ENCODE measurements at places on chromosomes 5 and 9.

DNA sequence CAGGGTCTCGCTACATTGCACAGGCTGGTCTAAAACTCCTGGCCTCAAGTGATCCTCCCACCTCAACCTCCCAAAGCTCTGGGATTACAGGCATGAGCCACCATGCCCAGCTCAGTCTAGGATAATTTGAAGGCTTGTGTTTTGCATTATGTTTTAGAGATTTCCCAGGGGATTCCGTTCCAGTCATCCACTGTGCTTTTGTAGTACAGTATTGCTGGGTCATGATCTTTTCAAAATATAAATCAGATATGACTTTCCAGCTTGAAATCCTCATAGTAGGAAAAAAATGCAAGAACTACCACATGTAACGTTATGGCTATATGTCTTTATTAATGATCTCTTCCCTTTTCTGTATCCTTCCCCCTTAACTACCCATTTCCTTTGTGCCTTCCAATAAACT lies 338.1 kb downstream of the PRELID2 start:
- no peak for DNase-seq

DNA sequence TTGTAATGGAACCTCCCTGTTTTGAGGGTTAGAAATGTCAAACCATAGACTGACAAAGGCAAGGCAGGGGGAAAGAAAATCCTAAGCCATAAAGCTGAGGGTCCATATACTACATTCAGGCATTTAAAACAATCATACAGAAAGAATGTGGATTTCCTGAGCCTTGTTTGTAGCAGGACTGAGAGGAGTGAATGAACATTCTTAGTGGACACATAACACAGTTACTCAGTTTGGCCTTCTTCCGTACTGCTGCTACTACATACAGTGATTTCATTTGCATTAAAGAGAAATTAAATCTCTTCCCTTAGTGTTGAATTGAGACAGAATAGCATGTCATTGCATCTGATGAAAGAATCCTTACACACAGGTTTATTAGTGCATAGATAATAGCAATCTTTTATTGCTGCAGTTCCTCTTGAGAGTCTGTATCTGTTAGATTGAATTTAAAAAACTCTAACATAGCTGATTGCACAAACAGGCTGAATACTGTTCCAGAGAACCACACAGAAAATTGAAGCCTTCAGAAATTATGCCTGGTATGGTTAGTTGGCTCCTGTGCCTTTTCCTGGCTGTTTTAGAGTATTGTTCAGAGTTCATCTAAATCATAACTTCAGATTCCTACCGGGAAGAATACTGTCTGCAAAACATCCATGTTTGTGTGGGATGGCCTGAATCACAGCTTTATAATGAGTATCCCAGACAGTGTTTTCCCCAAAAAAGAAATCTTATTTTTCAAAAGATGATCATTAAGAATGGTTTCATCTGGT lies 2.0 kb upstream of the MTX3 start:
- no peak for DNase-seq

DNA sequence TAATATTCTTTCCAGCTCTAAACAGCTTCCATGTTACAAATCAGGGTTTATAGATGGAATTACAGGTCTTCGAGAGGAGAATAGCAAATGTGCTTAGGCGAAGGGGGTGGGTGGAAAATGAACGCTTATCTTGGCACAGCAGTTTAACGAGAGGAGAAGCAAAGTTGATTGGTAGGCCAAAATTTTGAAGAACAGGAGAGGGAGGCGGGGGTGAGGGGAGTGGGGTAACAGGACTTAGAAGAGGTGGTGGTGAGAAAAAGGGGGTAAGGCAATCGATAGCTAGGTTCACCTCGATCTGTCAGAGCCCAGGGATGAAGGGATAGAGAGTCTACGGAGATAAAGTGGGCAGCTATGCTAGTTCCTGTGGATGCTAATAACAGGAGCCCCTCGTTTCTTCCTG lies 764 bp downstream of the ANKRA2 start:
- DNase-seq, result no peak

GRCh38 chr5:108260117-108260857 lies 121.6 kb downstream of the FBXL17 start:
- peak; percentile 36 for DNase-seq

DNA sequence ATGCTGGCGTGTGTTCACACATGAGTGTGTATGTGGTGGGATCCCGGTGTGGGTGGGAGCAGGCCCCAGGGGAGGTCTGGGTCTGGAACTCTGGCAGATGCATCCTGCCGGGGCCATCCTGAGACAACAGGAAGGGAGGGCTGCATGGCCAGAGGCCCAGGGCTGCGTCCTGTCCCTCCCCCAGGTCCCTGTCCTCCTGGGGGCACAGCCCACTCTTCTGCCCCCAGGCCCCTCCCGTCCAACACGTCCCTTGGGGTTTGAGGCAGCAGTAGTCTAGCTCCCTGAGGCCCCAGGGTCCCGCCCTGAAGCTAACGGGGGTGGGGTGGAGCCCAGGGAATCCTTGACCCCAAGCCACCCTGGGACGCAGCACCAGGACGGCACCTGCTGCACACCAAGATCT lies 16.6 kb downstream of the FLT4 start:
- DNase-seq, result no peak

- DNase-seq, result peak; percentile 54
Measured at GRCh38 chr5:9046756-9047481, 499.0 kb downstream of the SEMA5A start.

DNA sequence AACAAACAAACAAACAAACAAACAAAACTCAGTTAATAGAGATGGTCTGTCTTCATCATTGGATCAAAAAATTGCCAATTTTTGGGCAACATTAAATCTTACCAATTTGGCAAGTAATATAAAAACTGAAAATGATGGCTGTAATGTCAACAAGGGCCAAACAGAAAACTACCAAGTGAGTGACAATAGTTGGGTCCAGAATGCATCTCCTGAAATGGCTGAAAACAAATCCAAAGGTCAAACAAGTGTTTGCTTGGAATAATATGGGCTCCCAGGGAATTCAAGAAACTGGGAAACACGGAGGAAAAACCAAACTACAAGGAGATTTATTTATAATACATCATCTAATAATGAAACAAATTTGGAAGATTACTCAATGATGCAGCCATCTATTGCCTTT lies 25.1 kb downstream of the BAAT start:
- DNase-seq, result no peak

GRCh38 chr5:112479418-112479817 lies 60.3 kb upstream of the EPB41L4A start:
- DNase-seq, result no peak

- no peak for DNase-seq
Measured at GRCh38 chr5:33720176-33720575, 171.6 kb downstream of the ADAMTS12 start.

GRCh38 chr9:93288341-93288740 lies 104.4 kb downstream of the WNK2 start:
- no peak for DNase-seq

DNA sequence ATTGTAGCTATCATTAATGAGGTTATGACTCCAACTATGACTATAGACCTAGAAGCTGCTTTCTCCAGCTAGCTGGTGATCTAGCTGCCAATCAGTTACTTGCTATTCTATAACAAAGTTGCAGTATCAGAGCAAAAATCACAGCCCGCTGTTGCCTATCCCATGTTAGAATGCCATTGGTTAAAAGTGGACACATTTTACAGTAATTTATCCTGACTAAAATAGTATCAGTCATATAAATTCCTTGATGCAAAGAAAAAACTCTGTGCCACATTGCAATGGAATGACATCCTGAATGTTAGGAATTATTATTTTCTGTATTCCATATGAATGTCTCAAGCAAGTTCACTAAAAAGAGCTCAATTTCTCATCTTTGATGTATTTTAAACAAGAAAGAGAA lies 626.5 kb downstream of the PDE4D start:
- no peak for DNase-seq

- no peak for DNase-seq
Measured at GRCh38 chr5:178295589-178295988, 63.0 kb upstream of the PHYKPL start.

DNA sequence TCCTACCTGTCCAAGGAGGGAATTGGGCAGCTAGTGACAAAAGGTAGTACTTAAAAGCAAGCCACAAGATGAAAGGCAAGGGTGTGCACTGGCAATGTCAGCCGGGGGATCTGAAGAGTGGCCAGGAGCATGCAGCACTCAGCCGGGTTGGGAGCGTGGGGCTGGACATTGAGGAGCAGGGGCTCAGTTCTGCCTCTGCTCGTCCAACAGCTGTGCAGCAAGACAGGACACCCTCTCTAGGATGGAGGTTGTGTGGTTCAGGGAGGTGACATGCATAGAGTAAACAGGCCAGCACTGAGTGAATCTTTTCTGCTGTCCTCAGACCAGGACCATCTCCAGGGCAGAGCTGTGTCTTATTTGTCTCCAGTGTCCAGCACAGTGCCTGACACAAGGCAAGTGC lies 235.3 kb downstream of the CRB2 start:
- no peak for DNase-seq

- DNase-seq, result peak; percentile 33
Measured at GRCh38 chr5:36944607-36945225, 68.1 kb downstream of the NIPBL start.

GRCh38 chr9:121975801-121976277 lies 117.3 kb downstream of the TTLL11 start:
- DNase-seq, result peak; percentile 43

GRCh38 chr9:93962561-93963440 lies 7.6 kb upstream of the BARX1 start:
- DNase-seq, result peak; percentile 49

- DNase-seq, result no peak
Measured at GRCh38 chr9:26321935-26322334, 570.7 kb downstream of the CAAP1 start.

DNA sequence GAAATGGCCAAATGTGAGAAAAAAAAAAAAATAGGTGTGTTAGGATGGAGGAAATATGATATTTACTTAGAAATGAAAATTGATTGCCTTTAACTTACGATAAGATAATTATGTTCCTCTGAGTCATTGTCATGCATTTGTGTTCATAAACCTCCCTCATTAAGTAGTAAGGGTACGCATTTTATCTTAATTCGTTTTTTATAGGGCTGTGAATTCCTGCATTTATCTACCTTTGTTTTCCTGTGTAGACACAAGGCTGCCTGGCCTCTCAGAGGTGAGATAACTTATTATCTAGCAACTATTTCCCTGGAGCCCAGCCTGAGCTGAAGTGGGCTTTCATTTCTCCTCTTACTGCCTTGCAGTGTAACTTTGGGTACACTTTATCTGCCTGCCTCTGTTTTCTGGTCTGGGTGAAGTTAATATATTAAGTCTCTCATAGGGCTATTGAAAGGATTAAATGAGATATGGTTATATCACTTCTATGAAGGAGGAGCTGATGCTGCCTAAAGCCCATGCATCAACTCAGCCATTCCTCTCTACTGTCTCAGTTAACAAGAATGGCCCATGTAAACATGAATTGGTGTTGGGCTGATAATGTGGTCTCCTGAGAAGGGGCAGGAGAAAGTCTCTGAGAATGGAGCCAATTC lies 103.8 kb upstream of the KLF4 start:
- no peak for DNase-seq

DNA sequence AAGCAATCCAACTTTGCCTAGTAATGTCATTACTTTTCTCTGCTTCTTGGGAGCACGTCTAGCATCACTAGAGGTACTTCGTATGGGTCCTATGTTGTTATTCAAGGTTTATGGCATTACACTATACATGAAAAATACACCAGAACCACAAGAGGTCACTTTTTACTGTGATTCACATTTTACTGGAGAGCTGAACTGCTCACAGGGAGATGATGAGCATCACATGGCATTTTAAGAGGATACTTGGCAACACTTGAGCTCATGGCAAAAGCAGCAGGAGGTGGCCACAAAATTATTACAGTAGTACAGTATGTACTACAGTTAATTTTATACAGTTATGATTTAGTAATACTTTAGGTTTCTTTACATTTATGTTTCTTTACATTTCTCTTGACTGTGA lies 223.4 kb downstream of the PARP8 start:
- no peak for DNase-seq

DNA sequence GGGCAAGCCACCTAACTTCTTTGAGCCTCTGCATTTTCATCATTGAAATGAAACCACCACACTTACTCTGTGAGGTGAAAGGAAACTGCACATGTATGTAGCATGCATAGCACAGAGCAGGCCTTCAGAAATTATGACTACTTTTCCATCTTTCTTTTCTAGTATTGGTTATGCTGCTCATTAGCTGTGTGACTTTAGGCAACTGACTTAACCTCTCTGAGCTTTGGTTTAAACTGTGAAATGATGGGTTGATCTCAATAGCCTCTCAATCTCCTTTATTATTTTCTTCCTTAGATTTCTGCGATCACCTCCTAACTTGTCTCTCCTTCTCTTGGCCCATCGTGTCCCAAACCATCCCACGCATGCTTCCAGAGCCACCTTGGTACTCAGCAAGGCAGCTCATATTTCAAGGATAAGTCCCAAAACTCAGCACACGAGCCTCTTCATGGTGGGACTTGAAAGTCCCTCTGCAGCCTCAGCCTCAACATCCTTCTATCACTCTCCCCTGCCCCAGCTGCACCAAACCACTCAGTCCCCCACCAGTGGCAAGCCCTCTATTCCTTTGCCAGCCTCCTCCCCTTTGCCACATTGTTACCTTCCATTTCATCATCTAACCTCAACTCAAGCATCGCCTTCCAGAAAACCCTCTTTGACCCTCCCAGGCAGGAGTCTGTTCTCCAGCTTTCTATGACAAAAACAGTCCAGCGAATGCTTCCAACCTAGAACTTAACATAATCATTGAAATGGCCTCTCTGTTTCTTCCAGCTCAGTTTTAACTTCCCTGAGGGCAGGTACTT lies 60.3 kb upstream of the DNAH5 start:
- DNase-seq, result no peak

- DNase-seq, result no peak
Measured at GRCh38 chr9:125852386-125852785, 105.2 kb downstream of the PBX3 start.

DNA sequence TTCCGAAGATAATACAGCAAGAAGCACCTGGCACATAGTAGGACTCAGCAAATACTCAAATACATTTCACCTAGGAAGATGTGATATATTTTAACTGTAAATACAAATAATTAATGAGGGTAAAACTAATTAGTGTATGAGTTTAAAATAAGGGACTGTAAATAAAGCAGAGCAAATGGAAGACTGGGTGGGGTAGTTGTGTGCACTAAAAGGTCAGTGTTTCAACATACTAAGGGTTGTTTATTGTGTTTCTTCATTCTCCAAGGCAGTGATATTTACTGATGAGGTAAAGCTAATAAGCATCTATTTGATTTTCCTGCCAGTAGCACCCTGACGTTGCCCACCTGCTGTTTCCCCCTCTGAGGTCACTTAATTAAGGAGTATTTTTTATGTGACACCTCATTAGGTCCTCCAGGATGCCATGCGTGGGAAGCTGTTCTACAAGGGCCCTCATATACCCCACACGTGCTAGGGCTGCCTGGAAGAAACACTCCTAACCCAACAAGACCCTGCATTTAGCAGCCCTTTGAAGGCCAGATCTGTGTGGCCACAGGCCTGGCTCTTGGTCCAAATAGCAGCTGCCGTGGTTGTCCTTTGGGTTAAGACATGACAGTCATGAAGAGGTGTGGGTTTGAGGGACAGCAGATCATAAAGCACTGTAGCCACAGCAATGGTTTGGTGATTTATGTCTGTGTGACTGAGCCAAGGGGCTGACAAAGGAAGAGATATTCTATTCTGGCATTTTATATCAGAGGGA lies 97.5 kb upstream of the RPS23 start:
- DNase-seq, result no peak

Data from fibroblast of skin of left quadriceps (primary cell).